ENCODE measurements at places on chromosomes 7 and 10. TPM values are rescaled to one million over a fixed set of nuclear protein-coding genes. Genes with fewer than 3 reads are reported as not detected.

Gene ZNF425
- total RNA-seq, result 5.0 TPM

Gene TECTB
- not detected for total RNA-seq

Gene MPP7
- 2.3 TPM for total RNA-seq

Gene PHKG1
- total RNA-seq, result not detected

Gene ADAM12
- total RNA-seq, result 30.0 TPM

Gene SLC13A4
- total RNA-seq, result 0.14 TPM

Gene SPDYE6
- not detected for total RNA-seq

Gene CRYGN
- 0.84 TPM for total RNA-seq

Gene ZNF365
- 4.7 TPM for total RNA-seq

Gene ELOVL3
- 1.1 TPM for total RNA-seq

Gene NEURL1
- 1.3 TPM for total RNA-seq

Gene AGAP4
- total RNA-seq, result 5.8 TPM

Gene ANTXRL
- not detected for total RNA-seq

Gene GRB10
- 90.6 TPM for total RNA-seq

Gene GNGT1
- total RNA-seq, result not detected

GRCh38 chr7:101720324-101720723 is 91.2 kb upstream of the MYL10 start:
- no peak for DNase-seq

DNA sequence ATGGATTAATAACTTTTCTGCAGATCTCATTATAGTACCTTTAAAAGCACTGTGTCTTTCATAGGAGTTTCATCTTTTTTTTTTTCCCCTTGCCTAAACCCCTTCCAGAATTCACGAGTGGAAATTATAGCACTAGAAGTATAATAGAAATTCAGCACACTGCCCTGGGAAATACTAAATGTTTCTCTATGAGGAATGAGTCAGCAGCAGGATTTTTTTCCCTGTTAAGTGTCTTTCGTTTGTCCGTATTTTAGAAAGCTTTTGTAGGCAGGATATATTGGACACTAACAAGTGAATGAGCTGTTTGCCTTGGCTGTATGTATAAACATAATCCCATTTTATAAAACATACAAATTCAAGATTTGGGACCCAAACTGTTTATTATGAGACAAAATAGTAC is 105.8 kb downstream of the EXOC4 start:
- no peak for DNase-seq

DNA sequence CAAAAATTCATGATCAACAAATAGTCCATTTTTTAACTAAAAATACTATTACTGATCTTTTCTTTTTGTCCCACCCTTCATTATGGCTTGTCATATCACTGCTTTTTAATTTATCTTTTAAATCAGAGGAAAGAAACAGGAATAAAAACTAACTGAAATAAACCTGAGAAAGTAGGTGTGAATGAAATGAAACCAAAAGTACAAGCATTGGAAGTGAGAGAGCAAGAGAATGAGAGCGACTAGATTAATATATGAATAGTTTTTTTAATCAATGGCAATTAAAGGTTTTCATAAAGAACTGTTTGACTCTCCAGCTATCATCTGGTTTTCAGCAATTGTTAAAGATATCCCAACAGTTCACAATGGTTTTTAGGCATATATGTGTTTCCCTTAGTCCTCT is 137.8 kb downstream of the SPAG6 start:
- no peak for DNase-seq

GRCh38 chr10:75826846-75827245 is 395.4 kb downstream of the LRMDA start:
- DNase-seq, result no peak

- no peak for DNase-seq
These were observed 37.6 kb downstream of the PRF1 start for GRCh38 chr10:70564901-70565351.

DNA sequence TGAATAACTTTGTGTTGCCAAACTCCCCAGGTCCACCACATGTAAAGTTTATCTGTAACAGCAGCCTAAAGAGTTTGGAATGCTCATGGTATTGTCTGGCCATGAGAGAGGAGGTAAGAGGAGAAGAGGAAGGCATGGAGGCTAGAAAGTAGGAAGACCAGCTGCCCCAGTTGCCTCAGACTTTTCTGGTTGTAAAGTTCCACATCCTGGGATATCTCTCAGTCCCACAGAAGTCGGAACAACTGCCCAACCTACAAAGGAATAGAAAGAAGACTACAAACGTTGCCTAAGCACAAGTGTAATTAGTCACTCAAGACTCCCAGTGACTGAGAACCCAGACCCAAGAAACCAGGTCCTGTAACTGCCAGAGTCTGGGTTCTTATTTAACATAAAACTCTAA is 47.3 kb downstream of the CREB3L2 start:
- no peak for DNase-seq

DNA sequence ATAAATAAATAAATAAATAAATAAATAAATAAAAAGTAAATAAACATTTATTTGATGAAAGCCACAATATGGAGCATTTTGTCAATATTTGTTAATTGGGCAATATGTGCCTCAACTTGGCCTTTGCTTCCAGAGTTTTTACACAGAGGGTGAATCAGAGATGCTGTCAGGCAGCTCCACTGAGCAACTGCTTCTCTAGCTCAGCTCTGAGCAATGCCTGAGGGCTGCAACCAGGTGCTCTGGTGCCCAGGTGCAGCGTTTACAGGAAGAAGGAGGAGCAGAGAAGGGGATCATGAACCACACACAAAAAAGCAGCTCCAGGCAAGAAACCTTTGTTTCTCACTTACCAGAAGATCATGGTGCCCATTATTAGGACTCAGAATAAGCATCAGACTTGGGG is 876.2 kb upstream of the AUTS2 start:
- no peak for DNase-seq

DNA sequence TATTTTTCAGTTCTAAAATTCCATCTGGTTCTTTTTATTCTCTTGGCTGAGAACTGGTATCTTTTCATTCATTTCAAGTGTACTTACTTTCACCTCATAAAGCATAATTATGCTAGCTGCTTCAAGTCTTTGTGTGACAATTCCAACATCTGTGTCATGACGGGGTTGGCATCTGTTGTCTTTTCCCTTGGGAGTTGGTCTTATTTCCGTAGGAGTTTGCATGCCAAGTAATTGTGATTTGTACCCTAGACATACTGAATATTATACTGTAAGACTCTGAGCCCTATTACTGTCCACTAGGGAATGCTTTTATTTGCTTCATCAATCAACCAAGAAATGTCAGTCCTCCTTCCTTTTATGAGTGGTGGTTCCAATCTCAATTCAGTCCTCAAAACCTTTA is 24.6 kb upstream of the HUS1 start:
- DNase-seq, result no peak

DNA sequence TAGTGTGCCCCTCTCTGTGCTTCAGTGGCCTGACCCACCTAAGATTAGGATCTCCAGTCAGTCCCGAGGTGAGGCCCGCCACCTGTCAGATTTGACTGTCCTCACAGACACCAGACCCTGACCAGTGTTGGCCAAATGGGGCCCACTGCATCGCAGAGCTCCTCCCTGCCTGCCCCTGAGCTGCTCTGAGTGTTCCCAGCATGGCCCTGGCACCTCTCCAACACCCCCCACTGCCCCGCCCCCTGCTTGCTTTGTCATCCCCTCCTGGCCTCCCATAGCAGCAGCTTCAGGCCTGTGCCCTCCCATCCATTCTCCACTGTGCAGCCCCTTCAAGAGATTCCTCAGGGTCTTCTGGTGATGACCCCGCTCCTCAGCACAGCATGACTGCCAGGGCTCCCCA is 67.6 kb downstream of the C10orf120 start:
- no peak for DNase-seq

DNA sequence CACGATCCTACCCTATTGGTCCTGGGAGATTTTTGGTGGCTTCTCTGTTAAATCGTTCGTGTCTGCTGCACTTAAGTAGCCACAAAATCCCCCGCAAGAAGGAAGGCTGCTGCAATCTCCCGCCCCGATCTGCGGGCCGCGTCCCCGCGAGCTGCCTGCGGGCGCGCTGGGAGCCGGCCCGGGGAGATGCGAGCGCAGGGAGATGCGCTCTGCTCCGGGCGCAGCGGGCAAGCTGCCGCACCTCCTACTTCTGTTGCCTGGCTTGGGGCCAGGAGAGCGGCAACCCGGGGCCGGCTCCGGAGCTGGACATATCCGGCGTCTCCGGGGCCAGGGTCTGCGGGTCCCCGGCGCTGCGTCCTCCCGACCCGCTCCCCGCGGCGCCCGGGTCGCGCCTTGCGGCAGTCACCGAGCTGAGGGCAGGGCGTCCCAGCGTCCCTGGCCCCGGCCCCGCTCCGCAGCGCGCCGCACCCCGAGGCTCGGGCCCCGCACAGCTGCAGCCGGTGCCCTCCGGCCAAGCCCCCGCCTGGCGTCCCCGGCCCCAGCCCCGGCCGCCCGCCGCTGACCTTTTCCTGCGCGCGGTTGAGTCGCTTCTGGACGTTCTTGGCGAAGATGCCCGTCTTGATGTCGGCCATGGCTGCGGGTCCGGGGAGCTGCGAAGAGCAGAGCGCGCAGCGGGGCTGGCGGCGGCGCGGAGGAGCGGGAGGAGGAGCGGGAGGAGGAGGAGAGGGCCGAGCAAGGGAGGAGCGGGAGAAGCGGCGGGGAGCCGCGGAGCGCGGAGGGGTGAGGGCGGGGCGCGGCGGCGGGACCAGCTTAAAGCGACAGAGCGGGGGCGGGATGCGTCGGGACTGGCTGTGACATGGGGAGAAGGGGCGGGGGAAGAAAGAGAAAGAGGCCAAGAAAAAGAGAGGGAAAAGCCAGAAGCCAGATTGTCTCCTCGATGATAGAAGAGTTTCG is at the start of gene AMPH:
Gene AMPH, minus strand, starts transcription at position 654 of the 954 bp plus-strand sequence. Its CDS starts 22 bp downstream, at position 632.
- no peak for DNase-seq

- no peak for DNase-seq
These were observed 26.5 kb upstream of the WNT16 start for GRCh38 chr7:121302214-121302745.

- DNase-seq, result no peak
These were observed 47.3 kb upstream of the TCF7L2 start for GRCh38 chr10:112902730-112903129.

DNA sequence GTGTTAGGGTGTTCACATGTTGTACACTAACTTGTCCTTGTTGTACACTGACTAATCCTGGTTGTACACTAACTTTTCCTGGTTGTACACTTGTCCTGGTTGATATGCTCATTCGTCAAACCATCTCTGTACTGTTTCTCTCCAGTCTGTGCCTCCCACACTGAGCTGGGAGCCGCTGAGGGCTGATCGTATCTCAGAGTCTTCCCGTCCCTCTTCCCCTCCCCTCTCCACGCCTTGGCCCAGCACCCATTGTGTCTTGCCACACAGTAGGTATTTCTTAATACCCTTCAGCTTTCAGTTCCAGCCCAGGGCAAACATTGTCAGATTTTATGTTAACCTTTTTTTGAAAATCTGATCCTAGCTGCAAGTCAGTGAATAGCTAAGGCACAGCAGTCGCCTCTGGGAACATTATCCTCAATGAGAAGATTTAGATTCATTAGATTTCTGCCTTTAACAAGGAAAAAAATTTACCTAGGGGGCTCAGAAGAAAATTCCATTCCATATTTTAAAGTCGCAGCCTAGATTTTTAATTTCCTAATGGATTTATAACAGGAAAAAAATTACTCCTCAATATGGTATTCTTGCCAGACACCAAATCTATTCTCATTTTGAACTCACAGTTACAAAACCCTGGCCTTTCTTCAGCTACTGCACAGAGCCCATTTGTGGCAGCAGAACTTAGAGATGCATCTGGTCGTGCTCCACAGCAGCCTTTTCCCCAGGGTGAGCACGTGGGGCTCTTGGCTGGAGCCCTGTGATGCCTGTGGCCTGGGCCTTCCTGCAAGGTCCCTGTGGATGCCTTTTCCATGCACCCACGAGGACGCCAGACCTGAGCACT is 33.0 kb upstream of the CHST15 start:
- DNase-seq, result no peak

- peak; percentile 59 for DNase-seq
These were observed 20.1 kb downstream of the TMEM168 start for GRCh38 chr7:112770051-112770450.

- no peak for DNase-seq
These were observed 9.0 kb downstream of the FAM204A start for GRCh38 chr10:118332948-118333710.

DNA sequence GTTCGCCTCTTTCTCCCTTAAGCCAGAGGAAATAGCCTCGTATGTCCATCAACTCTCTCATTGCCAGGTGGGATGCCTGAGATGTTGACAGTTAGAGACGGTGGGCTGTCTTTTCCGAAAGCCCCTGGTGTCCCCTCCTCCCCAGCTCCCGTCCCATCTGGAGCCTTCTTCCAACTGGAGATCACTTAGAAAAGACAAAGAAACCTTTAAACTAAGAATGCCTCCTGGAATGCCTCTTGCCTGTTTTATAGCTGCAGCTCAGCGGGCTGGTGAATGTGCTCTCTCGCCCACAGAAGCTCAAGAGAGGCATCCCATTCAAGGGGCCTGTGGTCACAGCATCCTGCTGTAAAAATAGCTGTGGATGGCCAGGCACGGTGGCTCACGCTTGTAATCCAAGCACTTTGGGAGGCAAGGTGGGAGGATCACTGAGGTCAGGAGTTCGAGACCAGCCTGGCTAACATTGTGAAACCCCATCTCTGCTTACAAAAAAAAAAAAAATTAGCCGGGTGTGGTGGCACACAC is 5.2 kb upstream of the MYL10 start:
- DNase-seq, result no peak

- DNase-seq, result no peak
These were observed 896.9 kb downstream of the CCSER2 start for GRCh38 chr10:85225311-85225710.

DNA sequence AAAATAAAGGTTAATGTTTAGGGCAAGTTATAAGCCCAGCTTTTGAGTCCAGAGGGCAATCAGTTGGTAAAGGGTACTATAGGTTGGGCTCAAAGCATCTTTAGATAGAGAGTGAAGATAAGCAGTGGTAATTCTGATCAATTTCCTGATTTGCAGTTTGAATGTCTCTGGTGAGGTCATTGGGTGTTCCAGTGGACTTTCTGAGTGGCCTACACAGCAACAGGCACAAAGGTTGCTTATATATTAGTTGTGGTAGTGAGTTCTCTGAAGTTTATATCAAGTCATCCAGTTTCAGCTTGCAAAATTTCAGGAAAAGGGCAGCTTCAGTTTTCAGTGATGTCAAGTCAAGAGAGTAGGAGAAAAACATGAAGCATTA is 29.1 kb downstream of the GIMAP5 start:
- DNase-seq, result no peak

- DNase-seq, result no peak
These were observed 156.9 kb upstream of the GDF10 start for GRCh38 chr10:47143072-47143471.

- no peak for DNase-seq
These were observed 175.3 kb downstream of the DIP2C start for GRCh38 chr10:514137-514671.

GRCh38 chr7:106620676-106621075 is 40.3 kb downstream of the CCDC71L start:
- DNase-seq, result no peak

DNA sequence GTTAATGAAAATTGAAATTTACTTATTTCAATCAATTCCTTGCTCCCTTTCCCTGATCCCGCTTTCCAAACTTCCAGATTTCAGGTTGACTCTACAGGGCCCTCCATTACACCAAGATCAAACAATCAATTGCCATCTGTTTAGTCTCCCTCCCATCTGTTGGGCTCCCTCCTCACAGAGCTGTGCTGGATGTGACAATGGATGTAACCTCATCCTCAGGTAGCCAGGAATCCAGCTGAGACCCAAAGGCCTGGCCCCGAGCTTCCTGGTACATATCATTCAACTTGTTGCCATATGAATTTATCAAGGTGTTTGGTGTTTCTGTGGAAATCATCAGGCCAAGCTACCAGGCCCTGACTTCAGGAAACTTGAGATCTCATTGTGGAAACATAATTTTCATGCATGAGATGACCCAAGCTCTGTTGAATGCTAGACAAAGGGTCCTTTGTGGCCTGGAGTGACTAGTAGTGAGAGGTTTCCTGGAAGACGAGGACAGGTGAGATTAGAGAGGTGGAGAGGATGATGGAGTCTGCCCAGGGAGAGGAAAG is 148.6 kb upstream of the PDE1C start:
- no peak for DNase-seq
